CD4-positive, alpha-beta T cell treated with Interleukin-4 for 1 hour (primary cell): ENCODE measurements at places on chromosomes 4 and X.

DNA sequence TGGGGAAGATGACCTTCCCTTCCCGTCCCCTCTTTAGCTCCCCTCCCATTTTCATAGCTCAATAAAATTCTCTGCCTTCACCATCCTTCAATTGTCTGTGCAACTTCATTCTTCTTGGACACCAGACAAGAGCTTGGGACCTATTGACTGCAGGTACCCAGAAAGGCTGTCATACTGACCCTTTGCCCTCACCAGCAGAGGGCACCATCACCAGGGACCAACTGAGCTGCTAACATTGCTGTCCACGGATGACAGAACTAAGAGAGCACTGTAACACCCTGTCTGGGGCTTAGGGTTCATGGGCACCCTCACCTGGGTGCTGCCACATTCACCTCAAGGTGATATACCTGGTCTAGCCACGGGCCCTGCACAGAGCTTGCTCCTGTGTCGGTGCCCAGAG, 141.3 kb upstream of the VCX3B start:
- DNase-seq: no peak

DNA sequence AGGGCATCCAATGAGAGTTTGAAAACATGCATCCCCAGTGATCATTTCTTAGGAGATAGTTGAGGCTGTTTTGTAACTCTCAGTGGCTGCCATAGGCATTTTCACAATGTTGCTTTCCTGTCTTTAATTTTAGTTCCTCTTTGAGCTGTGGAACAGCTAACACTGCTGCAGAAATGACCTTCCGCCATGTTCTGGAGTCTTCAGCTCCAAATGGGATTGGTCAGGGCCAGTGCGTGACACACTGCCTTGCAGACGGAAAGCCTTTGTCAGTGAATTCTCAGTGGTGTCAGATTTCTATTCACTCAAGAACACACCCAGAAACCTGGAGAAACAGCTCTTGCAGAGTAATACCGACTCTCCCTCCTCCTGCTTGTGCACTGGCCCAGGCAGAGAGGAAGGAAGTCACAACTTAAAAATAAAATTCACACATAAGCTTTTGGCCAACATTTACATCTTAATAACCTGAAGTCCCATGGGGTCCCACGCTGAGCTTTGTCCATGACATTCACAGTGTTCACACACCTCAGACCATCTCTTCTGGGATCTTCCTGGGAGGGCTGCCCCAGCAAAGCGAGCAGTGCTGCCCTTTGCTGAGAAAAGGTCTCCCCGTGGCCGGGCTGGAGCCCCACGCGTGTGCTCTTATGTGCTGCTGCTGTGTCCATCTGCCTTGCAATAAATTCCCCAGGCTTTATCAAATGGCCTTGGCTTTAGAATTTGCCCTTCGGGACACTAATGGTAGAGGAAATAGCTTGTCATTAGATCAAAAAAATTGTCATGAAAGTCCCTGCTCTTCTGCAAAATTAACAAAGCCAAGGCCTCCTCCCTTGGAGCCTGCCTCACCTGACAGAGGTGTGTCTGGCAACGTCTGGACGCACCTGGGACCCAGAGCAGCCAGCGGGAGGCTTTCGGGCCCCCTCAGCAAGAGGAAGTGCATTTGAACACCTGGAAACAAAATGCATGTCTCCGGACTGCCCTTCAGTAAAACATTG, 126.8 kb downstream of the IRF2 start:
- DNase-seq: peak; percentile 72

DNA sequence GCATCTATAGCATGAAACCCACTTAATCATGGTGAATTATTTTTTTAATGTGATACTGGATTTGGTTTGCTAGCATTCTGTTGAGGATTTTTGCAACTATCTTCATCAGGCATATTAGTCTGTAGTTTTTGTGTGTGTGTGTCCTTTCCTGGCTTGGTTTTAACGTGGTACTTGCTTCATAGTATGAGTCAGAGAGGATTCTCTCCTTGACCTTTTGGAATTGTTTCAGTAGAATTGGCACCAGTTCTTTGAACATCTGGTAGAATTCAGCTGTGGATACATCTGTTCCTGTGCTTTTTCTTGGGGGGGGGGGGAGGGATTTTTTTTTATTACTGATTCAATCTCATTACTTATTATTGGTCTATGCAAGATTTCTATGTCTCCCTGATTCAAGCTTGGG, 232.0 kb upstream of the KLF8 start:
- DNase-seq: no peak

- no peak for DNase-seq
Observed at GRCh38 chr4:56060036-56060435, 111.3 kb downstream of the CEP135 start.

DNA sequence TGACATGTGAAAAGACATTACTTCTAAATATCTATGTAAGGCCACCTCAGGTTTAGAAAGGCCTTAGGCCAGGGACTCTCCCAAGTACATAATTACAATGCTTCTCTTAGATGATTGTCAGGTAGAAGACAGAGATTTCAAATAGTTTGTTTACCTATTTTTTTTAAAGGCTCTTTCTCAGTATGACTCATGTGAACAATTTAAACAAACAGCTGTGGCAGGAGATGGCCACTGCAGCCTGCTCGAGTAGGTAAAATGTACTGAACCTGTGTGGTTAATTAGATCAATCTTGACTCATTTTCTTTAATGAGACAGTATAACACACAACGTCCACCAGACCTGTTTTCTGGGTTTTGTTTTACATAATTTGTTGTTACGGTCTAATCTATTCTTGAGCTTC, 50.2 kb downstream of the LEF1 start:
- DNase-seq: peak; percentile 52
